Globus pallidus (tissue), 1 donor: ENCODE measurements at places on chromosomes 3 and 15.

- DNase-seq = no peak
Measured at GRCh38 chr3:42680271-42680670, 5.1 kb upstream of the KLHL40 start.

GRCh38 chr3:163058031-163058854 lies 1561.6 kb downstream of the OTOL1 start:
- DNase-seq = no peak

- DNase-seq = no peak
Measured at GRCh38 chr15:56225520-56225919, 18.2 kb downstream of the RFX7 start.

DNA sequence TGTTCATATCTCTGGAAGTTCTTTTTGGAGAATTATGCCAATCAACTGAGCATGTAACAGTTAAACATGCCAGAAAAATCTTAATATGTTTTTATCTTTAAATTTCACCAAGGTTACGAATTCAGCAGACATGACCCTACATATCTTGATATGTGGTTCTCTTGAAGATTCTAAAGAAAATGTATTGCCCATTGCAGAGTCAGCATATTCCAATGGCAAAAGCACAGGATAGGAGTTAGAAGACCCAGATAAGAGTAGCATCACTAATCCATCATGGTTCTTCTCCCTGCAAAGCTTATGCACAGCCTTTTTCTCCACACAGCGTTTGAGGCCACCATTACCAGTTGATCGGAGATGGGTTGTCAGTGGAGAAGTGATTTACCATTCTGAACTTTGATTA lies 402.8 kb downstream of the EPHB1 start:
- no peak for DNase-seq

GRCh38 chr15:82979726-82980125 lies 6.3 kb upstream of the RAMAC start:
- DNase-seq = no peak
